ENCODE measurements at places on chromosomes 1 and 21.
A peak's percentile ranks its signal among the peaks of the same experiment; 100 is the strongest.

DNA sequence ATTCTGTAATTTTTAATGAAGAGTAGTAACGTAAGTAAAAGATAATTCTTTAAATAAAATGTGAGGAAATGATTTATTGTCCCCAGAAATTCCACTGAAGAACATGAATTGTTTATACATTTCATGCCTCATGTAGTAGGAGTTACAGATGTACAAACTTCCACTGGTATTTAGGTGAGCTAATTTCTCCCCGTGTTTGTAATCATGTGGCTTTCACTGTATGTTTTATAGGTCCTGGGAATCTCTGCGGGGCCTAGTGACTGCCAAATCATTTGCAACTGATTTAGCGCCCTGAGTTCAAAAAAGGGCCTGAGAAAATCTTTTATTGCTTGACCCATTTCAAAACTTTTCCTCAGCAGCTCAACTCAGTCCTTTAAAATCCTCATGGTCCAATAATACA lies 30.5 kb upstream of the FASLG start:
- no peak for DNase-seq

- DNase-seq = no peak
These were observed 33.8 kb upstream of the SERTAD4 start for GRCh38 chr1:210198840-210199239.

GRCh38 chr1:108704496-108704895 lies 8.2 kb upstream of the FNDC7 start:
- DNase-seq = no peak

- DNase-seq = no peak
These were observed 73.2 kb downstream of the NKAIN1 start for GRCh38 chr1:31166462-31166861.

DNA sequence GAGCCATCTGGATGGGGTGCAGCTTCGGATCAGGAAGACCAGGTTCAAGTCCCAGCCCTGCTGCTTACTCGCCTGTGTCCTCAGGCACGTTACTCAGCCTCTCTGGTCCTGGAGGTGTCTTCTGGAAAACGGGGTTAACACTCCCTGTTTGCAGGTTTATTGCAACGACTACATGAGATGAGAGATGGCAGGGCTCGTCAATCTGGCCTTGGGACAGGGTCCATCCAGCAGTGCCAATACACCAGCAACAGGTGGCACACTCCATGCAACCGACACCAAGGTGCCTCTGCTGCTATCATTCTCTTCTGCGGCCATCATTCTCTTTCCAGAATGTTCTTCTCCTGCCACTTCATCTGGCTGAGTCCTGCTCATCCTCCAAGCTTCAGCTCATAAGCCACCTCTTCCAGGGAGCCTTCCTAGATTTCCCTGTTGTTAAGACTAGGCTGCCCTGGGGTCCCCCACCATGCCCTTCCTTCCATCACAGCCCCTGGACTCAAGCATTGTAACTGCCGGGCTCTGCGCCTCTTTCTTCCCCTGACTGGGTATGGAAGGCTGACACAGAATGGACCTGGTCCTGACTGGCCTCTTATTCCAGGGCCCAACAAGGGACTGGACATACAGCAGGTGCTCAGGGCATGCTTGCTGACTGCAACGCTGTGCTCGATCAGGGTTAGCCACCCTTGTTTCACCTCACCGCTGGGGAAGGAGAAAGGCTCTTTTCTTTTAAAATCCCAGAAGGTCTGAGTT lies 87.4 kb downstream of the DMRTB1 start:
- no peak for DNase-seq

DNA sequence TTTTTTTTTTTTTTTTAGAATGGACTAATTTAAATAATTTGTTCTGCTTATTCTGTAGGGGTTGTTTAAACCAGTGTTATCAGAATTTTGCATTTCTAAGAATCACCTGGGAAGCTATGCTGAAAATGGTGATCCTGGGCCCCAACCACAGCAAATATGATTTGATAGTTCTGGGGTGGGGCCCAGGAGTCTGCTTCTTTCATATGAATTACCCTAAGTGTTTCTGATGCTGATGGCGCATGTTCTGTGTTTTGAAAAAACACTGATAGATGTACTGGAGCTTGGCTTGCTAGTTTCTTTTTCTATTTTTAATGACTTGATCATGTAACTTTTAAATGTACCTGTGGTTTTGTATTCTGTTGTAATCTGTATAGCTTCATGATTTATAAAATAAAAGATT lies 89.3 kb downstream of the CDC14A start:
- DNase-seq = no peak

DNA sequence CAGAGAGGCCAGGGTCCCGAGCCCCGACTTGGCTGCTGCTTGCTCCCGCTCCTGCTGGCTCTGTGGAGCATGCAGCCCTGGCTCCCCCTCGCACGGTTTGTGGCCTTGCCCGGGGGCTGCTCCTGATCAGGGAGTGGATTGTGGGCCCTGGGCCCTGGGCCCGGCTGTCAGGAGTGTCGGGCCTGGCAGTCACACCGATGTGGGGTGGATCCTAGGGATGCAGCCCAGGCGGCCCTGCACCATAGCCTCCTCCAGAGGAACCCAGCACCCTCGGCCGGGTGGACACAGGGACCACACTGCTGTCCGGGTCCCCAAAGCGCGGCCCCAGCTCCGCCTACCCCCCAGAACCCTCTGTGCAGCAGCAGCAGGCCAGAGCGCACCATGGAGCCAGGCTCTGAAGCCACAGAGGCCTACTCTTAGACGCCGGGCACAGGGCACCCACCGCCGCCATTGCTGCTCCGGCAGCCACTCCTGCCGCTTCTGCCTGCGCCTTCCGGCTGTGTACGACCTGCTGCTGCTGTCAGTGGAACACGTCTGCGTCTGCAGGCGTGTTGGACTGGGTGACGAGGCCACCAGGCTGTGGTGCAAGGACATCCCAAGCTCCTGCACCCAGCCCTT lies 9.4 kb downstream of the SLX9 start:
- no peak for DNase-seq

DNA sequence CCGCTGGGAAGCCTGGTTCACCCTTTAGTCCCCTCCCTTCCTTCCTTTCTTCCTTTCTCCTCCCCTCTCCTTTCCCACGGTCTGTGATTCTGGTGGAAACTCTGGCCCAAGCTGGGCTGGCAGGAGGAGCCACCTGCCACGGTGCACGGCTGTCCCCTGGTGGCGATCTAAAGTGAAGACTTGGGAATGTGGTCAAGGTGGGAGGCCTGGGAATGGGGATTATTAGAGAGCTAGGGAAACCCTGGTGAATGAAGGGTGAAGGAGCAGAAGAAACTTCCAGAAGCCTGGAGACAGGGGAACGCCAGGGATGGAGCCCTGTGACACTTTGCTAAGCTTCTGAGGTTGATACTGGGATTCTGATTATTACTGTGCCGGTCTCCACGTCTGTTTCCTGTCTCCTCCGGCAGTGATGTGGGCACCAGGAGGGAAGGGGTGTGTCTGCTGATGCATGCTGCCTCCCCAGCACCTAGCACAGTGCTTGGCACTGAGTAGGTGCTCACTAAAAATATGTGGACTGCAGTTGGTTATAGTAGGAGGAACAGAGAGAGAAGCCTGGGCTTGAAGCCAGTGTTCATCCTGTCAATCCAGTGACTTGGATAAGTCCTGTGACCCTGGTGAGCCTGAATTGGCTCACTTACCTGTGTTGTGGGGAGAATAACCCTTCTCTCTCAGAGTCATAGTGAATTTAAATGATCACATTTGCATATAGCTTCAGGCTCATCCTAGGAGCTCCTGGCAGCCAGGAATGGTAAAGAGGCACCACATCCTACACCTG lies 71.2 kb upstream of the NBPF3 start:
- DNase-seq = peak; percentile 49

- DNase-seq = no peak
These were observed 23.6 kb downstream of the SLC37A1 start for GRCh38 chr21:42537106-42537742.

- no peak for DNase-seq
These were observed 67.5 kb downstream of the AK5 start for GRCh38 chr1:77349275-77349674.

DNA sequence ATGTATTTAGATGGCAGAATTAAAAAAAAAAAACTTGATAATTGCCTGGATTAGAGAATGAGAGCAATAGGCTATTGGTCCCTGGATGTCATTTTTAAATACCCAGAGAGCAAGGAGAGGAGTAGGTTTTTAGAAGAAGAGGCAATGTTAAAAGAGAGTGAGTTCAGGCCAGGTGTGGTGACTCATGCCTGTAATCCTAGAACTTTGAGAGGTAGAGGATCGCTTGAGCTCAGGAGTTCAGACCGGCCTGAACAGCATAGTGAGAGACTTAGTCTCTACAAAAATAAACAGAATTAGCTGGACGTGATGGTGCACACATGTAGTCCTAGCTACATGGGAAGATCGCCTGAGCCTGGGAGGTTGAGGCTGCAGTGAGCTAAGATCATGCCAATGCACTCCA lies 15.9 kb upstream of the MUTYH start:
- no peak for DNase-seq

GRCh38 chr1:1371364-1371745 lies 3.7 kb downstream of the AURKAIP1 start:
- peak; percentile 34 for DNase-seq

- no peak for DNase-seq
These were observed 48.7 kb downstream of the SPAG17 start for GRCh38 chr1:118136187-118136941.

DNA sequence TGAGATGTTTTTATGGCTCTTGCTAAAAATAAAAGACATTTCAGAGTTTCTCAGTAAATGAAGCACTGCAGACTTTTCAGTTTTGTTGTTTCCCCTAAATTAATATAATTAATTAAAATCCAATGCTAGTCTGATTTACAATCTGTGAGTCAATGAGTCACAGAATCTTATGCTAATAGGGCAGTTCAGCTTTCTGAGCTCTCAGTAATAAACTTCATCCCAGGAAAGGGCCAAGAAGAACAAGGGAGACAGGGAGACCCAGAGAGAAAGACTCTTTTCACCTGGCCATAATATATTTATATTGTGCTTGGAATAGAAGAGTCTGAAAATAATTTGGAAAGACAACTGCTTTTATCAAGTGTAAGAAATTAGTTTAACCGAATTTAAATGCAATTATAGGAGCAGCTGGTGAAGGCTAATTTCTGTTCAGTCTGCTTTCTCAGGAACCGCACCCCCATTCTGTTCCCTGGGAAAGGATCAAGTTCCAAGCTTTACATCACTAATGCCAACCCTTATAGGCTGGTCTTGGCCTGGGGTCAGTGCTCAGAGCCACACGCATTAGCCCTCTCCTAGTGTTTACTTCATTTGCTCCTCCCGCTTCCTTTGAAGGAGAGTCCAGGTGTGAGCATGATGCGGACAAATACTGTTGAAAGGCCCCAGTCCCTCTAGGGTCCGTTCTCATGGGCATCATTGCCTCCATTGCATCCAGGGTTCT lies 145.6 kb downstream of the ZBTB18 start:
- no peak for DNase-seq

DNA sequence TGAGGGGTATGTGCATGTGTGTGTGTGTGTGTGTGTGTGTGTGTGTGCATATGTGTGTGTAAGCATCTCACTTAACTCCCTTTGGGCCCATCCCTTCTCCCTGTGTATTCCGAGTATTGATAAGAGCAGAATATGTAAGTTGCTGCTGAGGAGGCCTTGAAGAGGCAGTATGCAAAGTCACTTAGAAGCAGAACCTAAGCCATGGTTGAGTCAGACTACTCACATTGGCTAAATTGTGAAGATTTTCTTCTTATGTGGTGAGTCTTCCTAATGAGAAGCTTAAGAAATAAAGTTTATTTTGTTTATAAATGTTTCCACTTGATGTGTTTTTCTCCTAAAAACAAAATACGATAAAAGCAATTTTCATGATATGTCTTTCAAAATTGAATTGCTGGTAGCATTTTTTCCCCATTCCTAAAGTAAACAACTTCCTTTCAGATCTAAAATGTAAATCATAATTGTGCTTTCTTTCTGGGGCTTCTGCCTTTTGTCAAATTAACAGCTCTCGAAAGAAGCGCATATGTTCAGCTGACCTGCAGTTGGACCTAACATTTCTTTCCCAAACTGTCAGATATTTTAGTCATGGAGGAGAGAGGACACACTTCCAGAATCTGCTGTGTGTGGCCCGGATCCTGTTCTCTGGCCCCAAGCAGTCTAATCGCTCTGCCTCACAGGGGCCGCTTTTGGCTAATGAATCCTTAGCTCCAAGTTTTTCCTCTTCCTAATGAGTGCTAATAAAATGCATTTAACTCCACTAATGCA lies 284.0 kb downstream of the DUSP10 start:
- no peak for DNase-seq

- no peak for DNase-seq
These were observed 15.5 kb downstream of the LRIF1 start for GRCh38 chr1:110948038-110948810.

DNA sequence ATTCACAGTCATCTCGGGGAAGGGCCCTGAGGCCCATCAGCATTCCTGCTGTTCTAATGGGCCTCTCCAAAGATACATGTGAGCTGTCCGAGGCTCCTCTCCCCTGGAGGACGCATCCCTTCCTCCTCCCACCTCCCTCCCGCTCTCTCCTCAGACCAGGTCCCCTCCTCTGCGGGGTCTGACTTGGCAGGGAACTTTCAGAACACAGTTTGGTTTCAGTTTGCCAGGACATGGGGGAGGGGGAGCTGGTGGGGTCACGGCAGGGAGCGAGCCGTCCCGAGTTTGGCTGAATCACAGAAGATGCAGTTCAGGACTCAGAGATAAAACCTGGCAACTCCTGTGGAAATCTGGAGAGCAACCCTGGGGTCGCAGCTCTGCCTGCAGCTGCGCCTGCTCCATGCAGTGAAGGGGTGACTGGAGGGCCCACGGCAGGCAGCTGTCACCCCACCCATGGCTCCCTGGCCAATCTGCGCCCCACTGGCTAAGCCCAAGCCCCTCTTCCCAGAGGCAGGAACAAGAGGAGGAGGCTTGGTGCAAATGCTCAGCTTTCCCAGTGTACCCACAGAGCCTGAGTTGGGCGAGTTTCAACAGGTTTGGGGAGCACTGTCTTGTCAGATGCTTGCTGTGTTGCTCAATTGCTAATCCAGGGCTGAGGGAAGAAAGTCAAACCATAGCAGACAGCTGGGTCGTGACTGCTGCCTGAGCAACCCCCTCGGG lies 5.7 kb downstream of the WNT4 start:
- no peak for DNase-seq

GRCh38 chr21:40685141-40685540 lies 161.8 kb downstream of the DSCAM start:
- DNase-seq = no peak

DNA sequence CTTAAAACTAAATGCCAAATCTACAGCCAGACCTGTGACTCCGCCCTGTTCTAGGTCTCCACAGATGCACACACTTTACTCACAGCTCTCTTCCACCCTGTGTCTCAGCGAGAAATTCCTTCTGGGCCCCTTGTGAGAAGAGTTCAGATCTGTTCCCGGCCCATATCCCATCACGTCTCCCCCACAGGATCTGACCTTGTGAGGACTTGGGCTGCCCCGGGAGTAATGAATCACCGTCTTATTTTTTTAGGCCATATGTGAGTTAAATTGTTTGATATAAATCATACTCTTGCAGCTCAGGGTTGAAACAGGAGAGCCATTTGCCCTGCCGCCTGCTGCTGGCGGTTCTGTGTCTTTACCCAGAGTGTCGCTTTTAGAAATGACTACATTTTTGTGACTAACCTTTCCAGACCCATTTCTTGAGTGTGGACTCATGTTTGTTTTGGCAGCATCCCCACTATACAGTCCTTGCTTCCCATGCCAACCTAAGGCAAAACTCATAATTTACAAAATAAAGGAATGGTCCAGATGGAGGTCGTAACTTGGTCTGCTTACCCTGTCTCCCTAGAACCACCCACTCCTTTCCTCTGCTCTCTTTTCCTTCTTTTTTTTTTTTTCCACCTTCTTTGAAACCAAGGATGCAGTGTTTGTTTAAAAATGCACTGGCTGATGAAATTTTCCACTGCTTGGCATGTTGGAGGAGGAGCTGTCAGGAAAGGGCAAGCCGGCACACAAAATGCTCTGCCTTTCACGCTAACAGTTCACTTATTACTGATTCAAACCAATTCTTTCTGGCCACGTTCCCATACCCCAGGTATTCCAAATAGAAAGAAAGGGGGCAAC lies 98.0 kb upstream of the C1orf105 start:
- DNase-seq = no peak
